KG1 (cell line): ENCODE measurements at places on chromosomes 13 and 19.

DNA sequence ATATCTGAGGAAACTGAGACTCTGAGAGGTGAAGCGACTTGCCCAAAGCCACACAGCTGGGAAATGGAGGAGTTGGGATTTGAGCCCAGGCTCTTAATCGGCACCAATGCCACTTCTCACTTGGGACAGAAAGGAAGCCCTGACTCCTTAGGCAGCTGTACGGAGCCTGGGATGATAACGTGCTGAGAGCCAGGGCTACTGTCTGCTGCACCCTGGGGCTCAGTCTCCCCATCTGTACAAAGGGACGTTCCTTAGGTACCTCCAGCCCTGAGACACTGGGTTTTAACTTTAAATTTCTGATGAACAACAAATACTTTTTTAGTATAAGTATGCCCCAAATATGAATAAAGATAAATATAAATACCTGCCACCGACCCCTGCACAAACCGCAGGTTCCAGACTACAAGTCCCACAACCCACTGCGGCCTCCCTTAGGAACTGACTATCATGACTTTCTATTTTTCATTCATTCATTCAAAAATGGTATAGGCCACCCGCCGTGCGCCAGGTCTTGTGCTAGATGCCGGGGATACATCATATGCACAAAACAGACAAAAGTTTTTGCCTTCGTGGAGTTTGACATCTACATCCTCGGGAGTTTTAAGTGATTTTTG, 776 bp upstream of the NCLN start:
- peak; percentile 83 for DNase-seq

- no peak for DNase-seq
Measured at GRCh38 chr13:109776575-109776974, 9.8 kb downstream of the IRS2 start.

- no peak for DNase-seq
Measured at GRCh38 chr13:98691360-98691759, 61.1 kb downstream of the SLC15A1 start.

DNA sequence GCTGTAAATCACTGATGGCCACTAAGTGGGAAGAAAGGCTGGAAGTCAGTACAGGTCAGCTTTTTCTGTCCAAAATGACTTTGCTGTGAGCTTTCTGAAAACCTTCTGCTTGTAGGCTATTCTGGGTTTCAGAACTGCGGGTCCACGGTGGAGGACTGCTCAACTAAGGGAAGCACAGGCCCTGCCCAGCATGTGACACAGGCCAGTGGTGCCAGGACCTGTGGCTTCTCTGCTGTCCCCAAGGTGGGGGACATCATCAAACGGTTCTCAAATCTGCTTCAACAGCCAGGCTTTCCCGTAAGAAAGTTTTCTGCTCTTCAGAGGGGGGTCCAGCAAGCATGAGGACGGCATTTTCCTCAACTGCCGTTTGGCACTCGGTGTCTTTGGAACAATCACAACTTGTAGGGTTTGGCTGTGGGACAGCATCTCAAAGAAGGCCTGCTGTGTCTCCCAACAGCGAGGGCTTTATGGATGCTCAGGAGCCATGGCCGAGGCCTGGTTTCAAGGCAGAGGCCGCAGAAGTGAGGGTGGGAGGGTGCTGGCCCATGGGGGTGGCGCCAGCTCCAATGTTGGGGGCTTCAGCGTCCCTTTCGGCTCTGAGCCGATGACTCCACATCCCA, 3.8 kb downstream of the SGTA start:
- no peak for DNase-seq

DNA sequence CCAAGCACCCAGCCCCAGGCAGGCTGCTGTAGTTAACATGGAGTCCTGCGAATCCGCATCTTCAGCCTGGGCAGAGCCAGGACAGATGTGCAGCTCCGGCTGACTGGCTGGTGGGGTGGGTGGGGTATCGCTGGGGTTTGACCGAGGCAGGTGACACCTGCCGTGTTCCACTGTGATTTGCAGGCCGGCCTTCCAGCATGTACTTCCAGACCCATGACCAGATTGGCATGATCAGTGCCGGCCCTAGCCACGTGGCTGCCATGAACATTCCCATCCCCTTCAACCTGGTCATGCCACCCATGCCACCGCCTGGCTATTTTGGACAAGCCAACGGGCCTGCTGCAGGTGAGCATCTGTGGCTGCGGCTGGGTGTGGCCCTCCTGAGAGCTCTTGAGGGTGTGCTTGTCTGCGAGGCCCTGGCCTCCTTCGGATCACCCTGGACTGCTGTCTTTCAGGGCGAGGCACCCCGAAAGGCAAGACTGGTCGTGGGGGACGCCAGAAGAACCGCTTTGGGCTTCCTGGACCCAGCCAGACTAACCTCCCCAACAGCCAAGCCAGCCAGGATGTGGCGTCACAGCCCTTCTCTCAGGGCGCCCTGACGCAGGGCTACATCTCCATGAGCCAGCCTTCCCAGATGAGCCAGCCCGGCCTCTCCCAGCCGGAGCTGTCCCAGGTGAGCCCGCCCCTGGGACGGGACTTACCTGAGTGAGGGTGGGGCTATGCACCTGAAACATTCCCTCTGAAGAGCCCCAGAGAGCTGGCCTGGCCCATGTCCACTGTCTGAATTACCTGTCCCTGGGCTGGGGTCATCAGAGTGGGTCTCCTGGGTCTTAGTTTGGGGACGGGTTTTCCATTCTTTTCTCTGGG, 30.6 kb downstream of the CERS1 start:
- DNase-seq: no peak

DNA sequence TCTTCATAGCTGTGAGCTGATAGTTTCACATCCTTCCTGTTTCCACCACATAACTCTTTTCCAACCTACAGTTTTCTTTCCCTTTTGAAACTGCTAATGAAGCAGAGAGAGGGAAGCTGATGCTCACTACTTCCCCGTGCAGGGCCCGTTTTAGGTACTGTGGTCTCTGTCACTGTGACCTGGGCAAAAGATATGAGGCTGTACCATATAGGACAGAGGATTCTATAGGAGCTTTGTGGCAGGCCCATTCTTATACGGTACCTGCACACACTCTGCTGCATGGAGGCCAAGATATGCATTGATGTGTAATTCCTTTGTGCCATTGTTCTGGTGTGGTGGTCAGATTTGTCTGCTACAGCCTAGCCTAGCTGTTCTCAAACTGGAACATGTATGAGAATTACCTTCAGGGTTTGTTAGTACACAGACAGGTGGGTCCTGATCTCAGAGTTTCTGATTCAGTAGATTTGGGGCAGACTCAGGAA, 577.3 kb downstream of the LMO7 start:
- no peak for DNase-seq

- no peak for DNase-seq
Measured at GRCh38 chr19:40614622-40615411, 13.6 kb downstream of the LTBP4 start.

DNA sequence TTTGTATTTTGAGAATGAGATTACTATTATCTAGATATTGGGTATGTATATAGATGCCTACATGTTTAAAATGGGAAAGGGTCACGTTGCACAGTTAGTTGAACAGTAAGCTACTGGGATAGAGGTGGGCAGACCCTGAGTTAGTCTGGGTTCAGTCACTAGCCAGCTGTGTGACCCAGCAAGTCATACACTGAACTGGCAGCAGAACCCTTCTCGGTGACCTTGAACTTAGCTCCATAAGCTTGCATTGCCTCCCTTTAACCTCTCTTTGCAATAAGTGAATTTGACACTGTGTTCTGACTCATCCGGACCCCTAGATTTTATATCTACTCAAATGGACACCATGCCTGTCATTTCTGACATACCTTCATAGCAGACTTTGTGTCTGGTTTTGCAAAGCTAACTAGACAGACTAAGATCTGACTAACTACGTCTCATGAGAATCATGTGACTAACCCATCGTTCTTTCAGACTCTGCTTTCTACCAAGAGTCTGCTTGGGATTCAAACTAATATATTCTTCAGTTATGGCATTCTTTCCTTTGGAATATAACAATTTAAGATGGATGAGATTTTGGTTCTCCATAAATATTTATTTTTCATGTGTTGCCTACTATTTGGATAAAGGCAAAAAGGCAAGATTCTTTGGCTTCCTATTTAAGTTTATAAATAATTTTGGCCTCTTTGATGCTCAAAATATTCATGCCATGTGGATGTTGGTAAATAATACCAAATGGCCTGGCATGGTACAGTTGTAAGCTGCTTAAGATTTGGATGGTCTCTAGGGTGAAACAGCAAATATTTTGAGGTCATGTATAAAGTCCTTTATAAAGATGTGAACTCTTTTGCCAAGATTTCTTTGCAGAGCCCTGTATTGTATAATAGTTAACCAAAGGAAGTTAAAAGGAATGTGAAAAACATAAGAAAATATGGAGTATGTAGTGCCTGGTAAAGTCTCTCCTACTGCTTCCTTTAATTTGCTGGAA, 159.3 kb downstream of the ITGBL1 start:
- DNase-seq: no peak

DNA sequence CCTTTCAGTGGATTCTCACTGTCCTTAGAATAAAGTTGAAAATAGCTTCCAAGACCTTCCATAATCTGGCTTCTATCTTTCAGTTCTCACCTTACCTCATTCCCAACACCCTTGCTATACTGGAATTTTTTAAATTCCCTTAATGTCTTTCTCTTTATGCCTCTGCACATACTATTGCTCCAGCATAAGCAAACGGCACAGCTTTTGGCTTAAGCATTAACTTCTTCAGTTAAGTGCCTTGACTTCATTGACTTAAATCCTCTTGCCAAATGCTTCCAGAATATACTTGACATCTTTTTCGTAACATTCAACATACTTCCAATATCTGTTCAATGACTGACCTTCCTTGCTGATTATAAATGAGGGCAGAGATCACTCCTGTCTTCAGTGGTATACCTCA, 34.0 kb downstream of the SERPINE3 start:
- DNase-seq: no peak

GRCh38 chr13:35914662-35915061, 216.5 kb downstream of the DCLK1 start:
- DNase-seq: no peak

DNA sequence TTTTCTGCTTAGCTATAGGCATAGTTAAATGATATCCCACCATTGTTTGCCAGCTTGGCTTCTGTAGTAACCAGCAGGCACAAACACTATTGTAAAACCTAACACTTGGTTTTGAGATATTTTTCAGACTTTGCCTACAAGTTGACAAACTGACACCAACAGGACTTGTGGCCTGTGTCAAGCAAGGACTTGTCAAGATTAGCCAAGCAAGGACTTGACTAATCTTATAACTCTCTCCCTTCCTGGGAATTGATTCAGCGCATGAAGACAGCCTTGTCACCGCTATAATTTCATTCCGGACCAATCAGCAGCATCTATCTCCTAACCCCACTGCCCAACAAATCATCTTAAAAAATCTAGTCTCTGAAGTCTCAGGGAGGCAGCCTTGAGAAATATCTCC, 72.7 kb upstream of the SLITRK1 start:
- no peak for DNase-seq

DNA sequence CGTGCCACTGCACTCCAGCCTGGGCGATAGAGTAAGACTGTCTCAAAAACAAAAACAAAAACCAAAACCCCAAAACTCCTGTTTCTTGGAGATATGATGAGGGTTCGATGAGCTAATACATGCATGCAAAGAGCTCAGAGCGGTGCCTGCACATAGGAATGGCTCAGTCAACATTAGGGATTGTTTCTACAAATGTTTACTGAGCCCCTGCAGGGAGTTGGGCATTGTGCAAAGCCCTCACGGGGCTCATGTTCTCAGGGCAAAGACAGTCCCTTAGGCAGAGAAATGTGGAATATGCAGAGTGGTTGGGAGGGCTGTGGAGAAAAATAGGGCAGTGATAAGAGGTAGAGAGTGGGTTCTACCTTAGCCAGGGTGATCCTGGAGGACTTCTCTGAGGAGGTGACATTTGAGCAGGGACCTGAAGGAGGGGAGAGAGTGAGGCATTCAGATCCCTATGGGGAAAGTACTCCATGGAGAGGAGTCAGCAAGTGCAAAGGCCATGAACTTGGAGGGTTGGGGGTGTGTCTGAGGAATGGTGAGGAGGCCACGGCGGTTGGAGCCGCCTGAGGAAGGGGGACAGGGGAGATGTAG, 1.5 kb upstream of the EHD2 start:
- no peak for DNase-seq

DNA sequence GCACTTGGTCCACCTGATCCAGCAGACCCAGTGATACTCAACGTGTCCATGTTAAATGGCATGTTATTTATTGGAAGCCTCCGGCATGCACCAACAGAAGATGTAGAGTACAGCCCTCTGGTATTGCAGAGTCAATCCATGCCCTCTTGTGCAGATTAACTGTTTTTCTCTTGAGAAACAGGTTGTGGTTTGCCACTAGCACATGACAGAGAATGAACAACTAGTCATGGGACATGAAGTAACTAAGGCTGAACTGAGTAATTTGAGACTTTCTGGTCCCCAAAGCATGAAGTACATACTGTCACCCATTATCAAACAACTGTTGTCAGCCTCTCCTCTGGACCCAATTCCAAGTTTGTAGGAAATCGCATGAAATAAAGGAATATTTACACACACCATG, 3.2 kb downstream of the ZNF562 start:
- no peak for DNase-seq

DNA sequence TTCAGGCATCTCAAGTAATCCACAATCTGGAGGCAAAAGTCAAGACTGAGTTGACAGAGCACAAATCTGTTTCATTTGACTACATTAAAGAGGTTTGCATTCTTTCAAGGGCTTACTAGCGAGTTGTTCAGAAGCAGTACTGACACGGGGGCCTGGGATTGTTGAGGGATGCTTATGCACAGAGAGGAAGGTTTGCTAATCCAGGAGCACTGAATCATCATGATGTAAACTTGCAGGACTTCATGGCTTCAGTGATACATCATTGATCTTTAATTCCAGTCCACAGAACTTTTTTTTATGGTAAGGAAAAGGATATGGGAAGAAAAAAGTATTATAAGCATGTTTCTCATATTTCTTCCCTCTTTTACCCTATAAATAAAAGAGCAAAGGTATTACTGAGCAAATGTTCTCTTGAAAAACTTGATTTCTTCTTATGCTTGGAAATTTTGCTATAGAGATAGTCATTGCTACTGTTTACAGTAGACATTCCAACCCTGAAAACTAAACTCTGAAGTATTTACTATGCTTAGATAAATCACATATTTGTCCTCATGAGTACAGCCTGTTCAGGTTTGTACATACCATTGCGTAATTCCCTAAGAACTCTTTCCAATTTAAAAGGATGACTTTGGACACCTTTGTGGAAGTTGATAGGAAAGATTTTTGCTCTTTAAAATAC, 65.8 kb upstream of the KPNA3 start:
- DNase-seq: no peak

- DNase-seq: no peak
Measured at GRCh38 chr19:3606690-3607289, at the start of gene TBXA2R. TSS of gene TBXA2R (minus strand) at chr19:3606875. CDS start at chr19:3600634, 6,241 bp downstream.

- DNase-seq: no peak
Measured at GRCh38 chr13:29830000-29830399, 20.4 kb downstream of the UBL3 start.

GRCh38 chr13:84446972-84447639, 564.8 kb upstream of the SLITRK1 start:
- no peak for DNase-seq

DNA sequence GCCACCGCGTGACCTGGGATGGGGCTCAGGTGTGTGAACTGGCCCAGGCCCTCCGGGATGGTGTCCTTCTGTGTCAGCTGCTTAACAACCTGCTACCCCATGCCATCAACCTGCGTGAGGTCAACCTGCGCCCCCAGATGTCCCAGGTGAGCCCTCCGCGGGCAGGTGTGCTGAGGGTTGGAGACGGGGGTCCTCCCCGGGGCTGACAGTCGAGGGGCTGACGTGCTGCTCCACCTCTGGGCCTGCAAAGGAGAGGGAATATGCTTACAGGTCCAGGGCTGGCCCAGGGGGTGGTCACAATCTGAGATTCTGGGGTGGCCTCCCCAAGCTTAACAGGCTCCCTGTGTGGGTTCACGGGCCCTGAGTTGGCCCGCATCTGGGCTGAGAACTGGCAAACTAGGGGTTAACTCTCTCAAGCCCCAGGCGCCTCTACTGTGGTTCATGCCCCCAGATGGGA, 386 bp downstream of the VAV1 start:
- DNase-seq: no peak
